ENCODE measurements at places on chromosomes 2 and 18. TPM values are rescaled to one million over a fixed set of nuclear protein-coding genes. Genes with fewer than 3 reads are reported as not detected.
A peak's percentile ranks its signal among the peaks of the same experiment; 100 is the strongest.

GRCh38 chr2:207223051-207223450, 57.3 kb upstream of the KLF7 start:
- DNase-seq, result peak; percentile 83

- DNase-seq, result no peak
Measured at GRCh38 chr2:222468346-222468745, 44.0 kb downstream of the SGPP2 start.

DNA sequence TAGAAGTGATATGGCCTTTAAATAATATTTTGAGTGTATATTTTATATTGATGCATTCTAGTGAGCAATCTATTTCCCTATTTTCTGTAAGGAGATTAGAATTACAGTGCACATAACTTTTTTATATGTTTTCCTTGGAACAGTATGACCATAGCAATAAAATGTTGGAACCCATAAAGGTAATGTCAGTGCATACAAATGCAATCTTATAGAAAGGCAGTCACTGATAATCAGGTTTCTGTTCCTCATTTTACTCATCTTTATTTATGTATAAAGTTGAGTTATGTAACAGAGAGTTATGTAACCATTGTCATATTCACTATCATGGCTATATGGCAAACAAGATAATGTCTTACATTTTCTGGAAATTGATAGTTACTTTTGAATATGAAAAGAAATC, 179.9 kb upstream of the NETO1 start:
- DNase-seq, result no peak

The NLRC4 gene
- not detected for polyA plus RNA-seq

GRCh38 chr2:100260712-100261620, 61.3 kb downstream of the LONRF2 start:
- DNase-seq, result peak; percentile 72

GRCh38 chr2:156602552-156602933, 166.4 kb downstream of the GPD2 start:
- DNase-seq, result no peak

The C2orf72 gene
- 1.9 TPM for polyA plus RNA-seq

DNA sequence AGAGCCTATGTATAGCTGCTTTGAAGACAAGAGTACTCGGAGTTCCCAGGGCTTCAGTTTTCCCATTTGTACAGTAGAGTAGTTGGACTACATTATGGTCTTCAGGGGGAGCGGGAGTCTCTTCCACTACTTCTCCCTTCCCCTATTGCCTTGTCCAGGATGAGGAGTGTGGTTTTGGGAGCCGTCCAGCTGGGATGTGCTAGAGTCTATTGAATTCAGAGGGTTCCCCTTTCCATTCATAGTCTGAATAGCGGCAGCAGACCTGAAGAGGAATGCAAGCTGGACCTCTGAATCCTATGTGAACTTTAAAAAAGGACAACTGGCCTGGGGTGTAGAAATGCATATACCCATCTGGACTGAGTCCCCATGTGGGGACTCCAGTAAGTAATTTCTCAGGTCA, 43.5 kb upstream of the EPG5 start:
- peak; percentile 8 for DNase-seq

The AQP12B gene
- not detected for polyA plus RNA-seq

The HOXD8 gene
- 0.05 TPM for polyA plus RNA-seq

DNA sequence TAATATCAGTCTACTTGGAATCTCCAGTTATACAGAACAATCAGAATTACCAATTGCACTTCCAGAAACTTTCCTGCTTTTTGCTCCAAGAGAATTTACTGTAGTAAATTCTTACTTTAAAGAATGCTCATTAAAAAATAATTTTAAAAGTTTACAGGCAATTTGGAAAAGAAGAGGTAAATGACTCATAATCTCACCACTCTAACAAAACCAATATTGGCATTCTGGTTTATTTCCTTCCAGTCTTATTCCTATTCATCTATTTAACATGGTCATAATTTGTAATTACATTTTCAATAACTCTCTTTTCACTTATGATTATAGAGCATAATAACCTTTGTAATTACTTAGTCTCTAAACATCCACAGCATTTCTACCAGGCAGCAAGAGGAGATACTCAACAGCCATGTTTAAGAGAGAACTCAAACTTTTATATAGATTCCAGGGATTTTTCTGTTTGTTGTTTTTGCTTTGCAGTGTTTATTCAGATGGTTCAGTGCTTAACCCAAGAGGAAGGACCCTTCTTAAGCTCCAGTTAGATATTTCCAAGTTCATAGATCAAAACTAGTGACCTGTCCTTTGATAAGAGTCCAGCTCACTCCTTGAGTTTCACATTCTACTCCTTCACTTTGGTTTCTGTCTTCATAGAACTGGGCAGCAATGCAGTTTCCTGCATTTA, 464.7 kb downstream of the TXNL1 start:
- DNase-seq, result no peak

GRCh38 chr18:43414006-43414405, 136.7 kb upstream of the SYT4 start:
- no peak for DNase-seq

GRCh38 chr18:2981212-2981728, 31.7 kb downstream of the LPIN2 start:
- DNase-seq, result peak; percentile 89

The EPAS1 gene
- 941 TPM for polyA plus RNA-seq

The NEB gene
- polyA plus RNA-seq, result 0.26 TPM

The NEU4 gene
- polyA plus RNA-seq, result not detected

The TRAK2 gene
- polyA plus RNA-seq, result 73.2 TPM

DNA sequence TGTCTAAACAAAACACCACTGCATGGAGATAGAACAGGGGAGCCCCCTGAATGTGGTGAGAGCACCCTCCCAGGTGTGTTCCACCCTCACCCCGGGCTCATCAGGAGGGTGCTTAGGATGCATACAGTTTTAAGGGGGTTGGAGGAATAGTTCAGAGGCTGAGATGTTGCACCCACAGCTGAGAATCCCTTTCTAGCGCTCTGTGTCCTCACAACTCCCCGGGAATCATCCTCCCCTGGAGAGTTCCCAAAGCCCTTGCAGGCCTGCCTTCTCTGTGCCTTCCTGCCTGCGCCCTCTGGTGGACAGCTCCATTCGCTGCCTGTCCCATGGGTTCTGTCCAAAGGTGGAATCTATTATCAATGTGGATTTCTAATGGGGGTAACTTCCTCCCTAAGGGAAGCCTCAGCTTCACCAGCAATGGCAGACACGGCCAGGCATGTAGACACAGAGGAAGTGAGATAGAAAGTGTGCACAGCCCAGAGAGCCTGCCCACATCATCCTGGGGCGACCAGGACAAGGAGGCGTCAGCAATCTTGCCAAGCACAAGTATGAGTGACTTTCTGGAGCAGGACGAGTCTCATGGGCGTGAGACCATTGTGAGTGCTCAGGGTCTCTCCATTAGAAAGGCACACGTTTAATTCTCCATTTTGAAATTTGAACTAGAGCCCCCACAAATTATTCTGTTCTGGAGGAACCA, 1.2 kb upstream of the UGT1A5 start:
- DNase-seq, result peak; percentile 67

- no peak for DNase-seq
Measured at GRCh38 chr18:61432590-61432989, 99.4 kb downstream of the CDH20 start.

The CXCR1 gene
- not detected for polyA plus RNA-seq

DNA sequence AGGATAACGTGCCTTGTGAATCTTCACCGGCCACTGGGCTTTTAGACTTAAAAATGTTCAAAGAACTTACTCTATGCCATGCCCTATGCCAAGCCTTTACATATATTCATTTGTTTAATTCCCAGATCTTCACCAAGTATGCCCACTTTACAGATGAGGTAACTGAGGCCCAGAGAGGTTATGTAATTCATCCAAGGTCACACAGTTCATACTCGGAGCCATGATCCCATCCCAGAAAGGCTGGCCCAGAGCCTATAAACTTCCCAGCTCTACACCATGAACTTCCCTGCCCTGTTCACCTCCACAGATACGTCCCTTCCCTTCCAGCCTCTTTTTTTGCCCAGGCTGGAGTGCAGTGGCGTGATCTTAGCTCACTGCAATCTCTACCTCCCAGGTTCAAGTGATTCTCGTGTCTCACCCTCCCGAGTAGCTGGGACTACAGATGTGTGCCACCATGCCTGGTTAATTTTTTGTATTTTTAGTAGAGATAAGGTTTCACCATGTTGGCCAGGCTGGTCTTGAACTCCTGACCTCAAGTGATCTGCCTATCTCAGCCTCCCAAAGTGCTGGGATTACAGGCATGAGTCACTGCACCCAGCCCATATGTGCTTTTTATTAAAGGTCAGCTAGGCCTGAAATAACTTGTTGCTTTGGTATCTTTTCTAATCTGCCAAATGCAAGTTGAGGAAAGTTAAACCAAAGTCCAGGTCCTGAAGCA, 44.1 kb downstream of the MTHFD2 start:
- DNase-seq, result no peak

DNA sequence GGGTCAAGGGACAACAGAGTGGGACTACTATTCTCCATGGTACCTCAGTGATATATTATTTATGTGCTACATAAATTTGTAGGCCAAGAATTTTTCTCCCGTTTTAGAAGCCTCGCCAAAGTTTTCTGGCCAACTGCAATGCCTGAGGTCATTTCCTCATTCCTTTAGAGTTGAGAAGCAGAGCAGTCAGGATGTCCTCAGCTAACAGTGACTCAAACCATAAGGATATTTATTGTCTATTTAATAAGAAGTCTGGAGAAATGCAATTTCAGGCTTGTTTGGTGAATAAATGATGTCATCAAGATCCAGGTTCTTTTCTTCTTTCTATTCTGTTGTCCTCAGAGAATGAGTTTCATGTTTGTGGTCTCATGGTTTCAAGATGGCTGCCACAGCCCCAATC, 91.0 kb downstream of the ADCYAP1 start:
- peak; percentile 93 for DNase-seq

The TMX3 gene
- polyA plus RNA-seq, result 59.5 TPM

The SERPINB2 gene
- 25.0 TPM for polyA plus RNA-seq

- DNase-seq, result no peak
Measured at GRCh38 chr2:230980468-230980867, 15.5 kb upstream of the SPATA3 start.

DNA sequence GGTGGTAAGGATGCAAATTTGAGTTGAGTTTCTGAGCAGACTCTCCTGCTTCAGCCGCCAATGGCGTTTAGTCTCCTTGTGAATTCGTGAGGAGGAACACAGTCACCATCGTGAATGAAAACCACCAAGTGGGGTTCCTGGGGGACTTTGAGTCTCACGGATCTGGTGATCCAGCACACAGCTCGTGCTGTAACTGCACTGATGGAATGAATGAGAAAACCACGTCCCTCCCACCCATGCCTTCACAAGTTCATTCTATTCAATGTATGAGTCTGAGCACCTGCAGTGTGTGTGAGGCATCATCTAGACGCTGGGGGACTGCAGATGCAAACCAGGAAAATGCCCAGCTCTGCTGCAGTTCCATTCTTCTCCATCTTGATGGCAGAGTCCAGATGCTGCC, 127.9 kb downstream of the PIEZO2 start:
- no peak for DNase-seq
